Renal pelvis (tissue), 12 donors: ENCODE measurements at places on chromosomes 5 and 9. TPM values are rescaled to one million over a fixed set of nuclear protein-coding genes. Genes with fewer than 3 reads are reported as not detected.

The TRIM36 gene
- 2.1 TPM for polyA plus RNA-seq

DNA sequence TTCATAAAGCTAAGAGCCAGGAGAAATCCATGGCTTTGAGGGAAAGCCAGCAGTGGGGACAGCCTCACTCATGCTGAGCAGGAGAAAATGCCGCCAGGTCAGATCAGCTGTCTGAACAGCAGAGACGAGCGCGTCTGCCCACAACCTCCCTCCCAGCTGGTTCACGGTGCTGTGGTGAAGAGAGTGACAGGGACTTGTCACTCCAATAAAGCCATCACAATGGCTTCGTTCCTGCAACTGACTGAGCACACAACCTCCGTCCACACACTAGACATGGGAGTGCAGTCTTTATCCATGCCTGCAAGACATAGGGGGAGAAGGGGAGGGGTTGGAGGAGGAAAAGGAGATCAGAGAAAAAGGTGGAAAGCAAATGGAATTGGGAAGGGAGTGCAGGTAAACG, 206.9 kb downstream of the GABBR2 start:
- no peak for DNase-seq

DNA sequence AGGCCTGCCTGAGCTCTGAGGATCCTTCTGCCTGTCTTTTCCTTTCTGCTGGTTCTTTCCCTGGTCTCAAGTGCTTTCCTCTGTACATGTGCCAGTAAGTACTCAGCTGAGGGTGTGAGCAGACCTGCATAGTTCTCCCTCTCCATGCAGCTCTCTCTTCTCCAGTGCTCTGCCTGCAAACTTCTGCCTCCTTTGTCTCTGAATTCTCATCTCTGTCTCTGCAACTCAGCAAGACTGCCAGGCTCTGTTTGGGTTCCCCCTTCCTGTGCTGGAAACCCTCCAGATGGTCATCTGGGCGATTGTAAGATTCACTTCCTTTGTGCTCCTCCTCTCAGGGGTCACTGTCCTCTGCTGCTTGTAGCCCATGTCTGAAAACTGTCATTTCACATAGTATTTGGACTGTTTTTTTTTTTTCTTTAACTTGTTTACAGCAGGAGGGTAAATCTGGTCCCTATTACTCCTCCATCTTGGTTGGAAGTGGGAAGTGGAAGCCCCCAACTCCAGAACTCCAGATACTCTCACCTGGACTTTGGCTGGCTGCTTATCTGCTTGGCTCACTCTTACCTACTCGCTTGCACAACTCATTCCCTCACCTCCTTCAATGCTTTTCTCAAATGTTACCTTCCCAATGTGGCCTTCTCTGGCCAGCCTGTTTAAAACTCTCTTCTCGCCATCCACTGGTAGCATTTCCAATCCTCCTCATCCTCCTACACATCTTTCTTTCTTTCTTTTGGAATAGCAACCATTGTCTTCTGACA, 175.3 kb upstream of the TBC1D2 start:
- no peak for DNase-seq

DNA sequence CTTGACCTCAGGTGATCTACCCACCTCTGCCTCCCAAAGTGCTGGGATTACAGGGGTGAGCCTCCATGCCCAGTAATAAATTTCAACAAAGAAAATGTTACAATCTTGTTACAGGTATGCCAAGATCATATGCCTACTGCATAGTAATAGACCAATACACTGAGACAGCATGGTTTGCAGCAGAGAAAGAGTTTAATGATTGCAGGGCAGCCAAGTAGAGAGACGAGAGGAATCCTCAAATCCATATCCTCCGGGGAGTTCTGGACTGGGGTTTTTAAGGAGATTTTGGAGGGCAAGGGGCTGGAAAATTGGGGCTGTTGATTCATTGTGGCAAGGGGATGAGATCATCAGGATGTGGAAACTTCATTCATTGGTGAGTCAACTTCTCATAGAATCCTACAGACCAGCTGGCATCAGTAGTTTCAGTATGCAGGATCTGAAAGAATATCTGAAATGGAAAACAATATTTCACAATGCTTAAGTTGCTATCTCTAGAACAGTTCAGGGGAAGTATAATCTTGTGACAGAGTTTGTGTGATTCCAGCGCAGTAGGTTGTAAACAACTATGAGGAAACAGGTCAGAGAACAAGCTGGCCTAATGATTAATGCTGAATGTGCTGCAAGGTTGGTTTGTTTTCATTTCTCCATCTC, 14.8 kb upstream of the TUT7 start:
- no peak for DNase-seq

The C5orf58 gene
- 0.22 TPM for polyA plus RNA-seq

DNA sequence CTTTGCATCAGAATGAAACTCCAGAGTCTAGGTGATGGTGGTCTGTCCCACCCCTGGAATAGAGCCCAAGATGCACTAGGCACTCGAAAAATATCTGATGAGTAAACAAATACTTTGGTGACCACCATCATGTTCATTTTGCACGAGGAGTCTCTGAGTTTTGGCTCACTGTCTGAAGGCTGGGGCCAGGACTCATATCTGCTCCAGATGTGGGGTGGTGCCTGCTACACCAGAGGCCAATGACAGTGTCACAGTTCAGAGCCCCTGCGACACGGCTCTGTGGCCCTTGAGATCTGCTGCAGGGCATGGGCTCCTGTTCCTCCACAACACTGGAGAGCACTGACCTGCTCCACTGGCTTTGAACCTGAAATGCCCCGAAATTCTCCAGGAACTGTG, 164.6 kb downstream of the ROR2 start:
- no peak for DNase-seq

The ANKRD18B gene
- polyA plus RNA-seq, result 1.6 TPM

DNA sequence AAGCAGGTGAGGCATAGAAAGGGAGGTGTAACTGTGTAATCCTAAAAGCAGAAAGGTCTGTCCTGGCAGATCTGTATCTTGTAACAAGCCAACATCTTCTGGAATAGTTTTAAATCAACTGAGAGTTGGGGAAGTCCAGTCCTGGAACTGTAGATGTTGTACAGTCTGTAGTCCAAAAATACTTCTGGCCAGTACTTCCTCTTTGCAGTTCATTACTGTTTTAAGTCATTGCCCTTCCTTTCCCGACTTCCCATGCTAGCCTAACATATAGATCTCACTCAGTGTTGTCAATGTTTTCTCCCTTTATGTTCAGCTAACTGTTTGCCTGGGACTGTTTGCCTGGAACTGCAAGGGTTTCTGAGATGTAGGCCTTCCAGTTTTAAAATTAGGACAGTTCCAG, 168.5 kb upstream of the ISL1 start:
- no peak for DNase-seq

DNA sequence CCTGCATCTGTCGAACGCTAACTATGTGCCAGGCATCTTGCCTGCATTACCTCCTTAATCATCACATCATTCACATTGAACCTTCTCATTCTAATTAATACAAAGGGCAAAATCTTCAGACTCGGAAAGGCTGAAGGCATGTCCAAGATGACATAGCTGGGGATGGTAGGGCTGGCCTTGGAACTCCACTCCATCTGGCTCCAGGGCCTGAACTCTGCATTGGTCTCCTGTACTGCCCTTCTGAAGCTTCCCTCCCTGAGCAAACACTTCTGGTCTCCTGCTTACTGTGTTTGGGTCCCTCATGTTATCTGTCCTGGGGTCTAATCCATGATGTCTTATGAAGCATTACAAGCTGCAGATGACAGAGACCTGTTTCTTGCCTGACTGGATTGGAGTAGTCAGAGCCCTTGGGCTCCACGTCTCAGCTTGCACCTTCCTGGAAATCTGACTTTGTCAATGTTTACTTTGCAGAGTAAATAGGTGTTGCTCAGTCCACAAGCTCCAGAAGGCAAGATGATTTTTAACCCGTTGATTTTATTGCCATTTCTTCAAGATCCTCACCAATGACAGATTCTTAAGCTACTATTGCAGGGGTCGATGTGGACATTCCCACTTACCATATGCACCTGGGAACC, 106.1 kb downstream of the GALNT10 start:
- DNase-seq, result no peak

The CDH9 gene
- polyA plus RNA-seq, result 7.2 TPM

- DNase-seq, result no peak
These were observed 11.1 kb downstream of the SH2D3C start for GRCh38 chr9:127767410-127767809.

The SLC25A2 gene
- not detected for polyA plus RNA-seq

- DNase-seq, result no peak
These were observed 42.9 kb downstream of the SPRY4 start for GRCh38 chr5:142281966-142282365.

The CANX gene
- polyA plus RNA-seq, result 588 TPM

The IL7R gene
- 0.78 TPM for polyA plus RNA-seq

GRCh38 chr5:67493676-67494075, 297.1 kb upstream of the CD180 start:
- peak; percentile 10 for DNase-seq

The ST8SIA4 gene
- 7.6 TPM for polyA plus RNA-seq

- no peak for DNase-seq
These were observed 164.5 kb downstream of the MED27 start for GRCh38 chr9:131915181-131915580.

- DNase-seq, result no peak
These were observed 46.2 kb upstream of the RUFY1 start for GRCh38 chr5:179504191-179504590.

The CLIC3 gene
- 0.47 TPM for polyA plus RNA-seq

DNA sequence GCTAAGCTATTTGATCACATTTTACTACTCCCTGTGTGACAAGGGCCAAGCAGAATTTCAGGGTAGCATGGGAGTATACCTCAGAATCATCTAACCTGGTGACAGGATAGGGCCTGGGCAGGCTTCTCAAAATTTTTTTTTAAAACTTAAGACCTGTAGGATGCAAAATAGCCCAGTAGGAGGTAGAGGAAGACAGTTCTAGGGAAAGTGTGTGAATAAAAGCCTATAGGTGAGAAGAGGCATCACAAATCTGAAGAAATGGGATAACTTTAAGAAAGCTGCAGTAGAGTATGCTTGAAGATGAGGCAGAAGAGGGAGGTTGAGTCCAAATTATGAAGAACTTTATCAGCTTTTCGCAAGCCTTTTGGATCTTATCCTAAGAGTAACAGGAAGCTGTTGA, 32.3 kb downstream of the CNTRL start:
- DNase-seq, result no peak

- DNase-seq, result no peak
These were observed 63.9 kb downstream of the MEGF9 start for GRCh38 chr9:120650352-120650751.

The PHF19 gene
- polyA plus RNA-seq, result 34.7 TPM

- no peak for DNase-seq
These were observed 58.7 kb upstream of the HRH2 start for GRCh38 chr5:175599210-175599609.

- no peak for DNase-seq
These were observed 108.1 kb downstream of the FBXW11 start for GRCh38 chr5:171898386-171898785.
